NCI-H2171 treated with DMSO at 0.1 percent for 48 hours (cell line): ENCODE measurements at places on chromosomes 6 and 20.

DNA sequence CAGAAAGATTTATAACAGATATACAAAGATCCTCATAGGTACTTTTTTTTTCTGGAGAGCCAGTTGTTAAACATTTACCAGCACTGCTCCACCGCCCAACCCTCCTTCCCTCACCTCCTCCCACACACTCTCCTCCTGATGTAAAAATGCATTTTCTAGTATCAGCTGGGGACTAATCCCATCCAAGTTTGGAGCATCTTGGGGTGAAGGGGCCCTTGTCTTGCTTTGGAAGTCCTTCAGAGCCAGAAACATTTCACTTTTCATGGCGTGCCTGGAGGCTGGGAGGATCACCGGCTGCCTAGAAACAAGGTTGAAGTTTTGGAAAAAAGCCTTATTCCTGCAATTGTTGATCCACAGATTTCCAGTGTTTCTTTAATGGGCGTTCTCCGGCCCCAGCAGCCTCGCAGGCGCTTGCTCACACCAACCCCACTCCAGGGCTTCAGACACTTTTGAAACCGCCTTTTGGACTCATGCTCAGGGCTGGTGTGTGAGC, 165.1 kb upstream of the AFDN start:
- no peak for DNase-seq

- no peak for DNase-seq
Measured at GRCh38 chr6:2978923-2979322, 7.6 kb upstream of the SERPINB6 start.

DNA sequence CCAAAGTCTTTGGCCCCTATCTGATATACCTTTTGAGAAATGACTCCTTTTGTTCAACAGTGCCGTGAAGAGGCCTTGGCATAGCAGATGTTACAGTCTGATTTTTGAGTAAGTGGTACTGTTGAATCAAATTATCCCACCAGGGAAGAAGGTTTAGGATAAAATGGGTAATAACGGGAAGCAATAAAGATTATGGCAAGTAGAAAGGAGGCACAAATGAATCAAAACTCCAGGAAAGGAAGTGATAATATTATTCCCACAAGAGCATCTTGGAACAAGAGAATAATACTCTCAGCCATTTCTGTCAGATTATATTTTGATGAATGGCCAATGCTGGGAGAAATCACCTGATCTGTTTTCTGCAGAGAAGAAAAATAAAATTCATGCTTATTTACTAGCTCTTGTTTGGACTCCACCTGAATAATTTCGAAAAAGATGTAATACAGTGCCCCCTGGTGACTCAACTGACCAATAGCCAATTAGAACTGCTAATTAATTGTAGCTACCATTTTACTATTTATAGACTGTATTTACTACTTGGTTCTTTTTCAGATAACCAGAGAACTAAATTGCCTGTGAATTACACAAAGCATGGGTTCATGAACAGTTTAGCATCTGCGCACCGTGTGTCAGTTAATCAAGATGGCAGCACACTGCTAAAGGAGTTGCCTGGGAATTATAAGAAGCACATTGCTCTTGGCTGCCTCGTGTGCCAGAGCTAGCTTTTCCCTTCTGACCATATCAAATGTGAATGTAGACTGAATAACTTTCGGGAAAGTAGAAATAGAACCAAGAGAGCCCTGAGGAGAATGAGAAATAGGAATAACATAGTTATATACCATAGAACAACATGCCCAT, 78.5 kb upstream of the TRDN start:
- peak; percentile 46 for DNase-seq

DNA sequence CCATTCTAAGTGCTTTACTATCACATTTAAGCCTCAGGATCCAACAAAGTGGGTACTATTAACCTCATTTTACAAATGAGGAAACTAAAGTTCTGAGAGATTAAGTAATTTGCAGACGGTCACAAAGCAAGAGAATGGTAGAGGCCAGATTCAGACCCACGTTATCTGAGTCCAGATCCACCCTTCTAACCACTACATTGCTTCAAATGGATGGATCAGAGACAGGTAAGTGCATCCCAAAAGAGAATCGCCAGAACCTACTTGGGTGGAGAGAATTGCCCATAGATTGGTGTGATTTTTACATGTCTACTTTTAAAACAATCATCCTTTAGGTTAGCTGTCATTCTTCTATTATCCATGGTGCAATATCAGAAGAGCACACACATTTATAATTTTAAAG, 7.1 kb downstream of the MAN1A1 start:
- DNase-seq = no peak

DNA sequence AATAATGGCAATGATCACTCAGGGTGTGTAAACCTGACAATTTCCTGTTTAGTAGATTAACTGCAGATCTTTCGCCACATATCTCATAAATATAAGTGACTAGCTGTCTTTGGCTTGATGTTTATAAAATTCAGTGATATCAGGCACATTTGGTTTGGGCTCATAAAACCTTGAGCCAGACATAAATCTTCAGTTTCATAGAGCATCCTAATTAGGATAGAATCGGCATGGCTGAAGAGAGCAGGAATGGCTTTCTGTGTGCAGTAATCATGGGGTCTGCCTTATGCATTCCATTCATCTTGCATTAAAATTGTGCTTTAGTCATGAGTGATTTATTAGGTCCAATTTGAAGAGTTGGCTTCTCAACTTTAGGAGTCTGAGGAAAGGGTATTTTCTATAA, 27.2 kb downstream of the AIG1 start:
- DNase-seq = no peak

DNA sequence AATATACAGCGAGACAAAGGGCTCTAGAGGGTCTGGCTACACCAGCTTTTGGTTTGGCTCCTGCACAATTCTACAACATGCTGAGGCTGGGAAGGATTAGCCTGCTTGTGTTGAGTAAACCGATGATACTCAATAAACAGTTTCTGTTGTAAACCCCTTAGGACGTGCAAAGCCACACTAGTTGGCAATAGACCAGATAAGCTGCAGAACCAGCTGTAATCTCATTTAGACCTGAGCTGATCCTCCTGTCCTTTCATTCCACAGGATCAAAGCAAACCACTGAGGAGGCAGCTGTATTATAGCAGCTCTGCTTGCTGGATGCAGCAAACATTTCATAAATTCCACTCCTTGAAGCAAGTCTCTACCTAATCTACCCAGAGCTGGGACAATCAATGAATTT, 79.7 kb downstream of the MMS22L start:
- peak; percentile 65 for DNase-seq

GRCh38 chr6:23097566-23097965, 528.2 kb downstream of the HDGFL1 start:
- DNase-seq = no peak

GRCh38 chr6:3312604-3313231, 54.0 kb downstream of the PSMG4 start:
- no peak for DNase-seq

DNA sequence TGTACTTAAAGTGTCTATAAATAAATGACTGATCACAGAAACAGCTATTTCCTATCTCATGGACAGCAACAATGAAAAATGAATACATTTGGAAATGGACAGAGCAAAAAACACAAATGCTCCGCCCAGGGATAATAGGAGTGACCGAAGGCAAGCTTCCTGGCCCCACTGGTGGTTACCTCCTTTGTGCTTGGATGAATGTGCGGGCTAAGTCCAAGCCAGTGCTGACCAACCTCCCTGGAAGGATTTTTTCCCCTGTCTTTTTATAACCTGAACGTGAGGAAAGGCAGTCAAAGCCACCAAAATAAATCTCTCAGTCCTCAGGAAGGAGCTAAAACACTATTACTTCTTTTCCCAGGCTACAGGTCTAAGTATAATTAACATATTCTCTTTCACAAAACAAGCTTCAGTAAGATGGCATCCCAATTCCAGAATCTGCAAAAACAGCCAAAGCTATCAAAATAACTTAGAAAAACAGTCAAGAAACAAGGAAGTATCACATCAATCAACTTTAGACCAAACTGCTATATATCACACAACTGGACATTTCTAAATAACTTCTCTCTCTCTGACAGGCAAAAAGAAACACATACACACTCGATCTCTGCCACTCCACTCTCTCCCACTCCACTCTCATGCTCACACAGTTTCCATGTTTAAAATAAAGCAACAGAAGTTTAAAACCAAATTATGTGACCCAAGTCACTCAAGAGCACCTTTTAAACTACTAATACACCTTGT, 10.0 kb downstream of the KIF16B start:
- DNase-seq = no peak

DNA sequence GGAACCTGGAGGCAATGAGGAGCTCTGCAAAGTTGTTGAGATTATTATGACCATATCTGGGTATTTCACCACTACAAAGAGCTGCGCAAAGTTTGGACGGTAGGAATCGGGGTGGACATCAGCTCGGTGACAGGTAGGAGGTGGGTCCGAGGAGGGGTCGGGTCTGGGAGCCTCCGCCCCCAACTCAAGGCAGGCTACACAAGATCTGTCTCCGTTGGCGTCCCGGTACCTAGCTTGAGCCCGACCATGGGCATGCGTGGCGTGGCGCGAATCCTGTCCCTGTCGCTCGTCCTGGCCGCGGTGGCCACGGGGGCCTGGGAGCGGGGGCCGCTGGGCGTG, 40.2 kb upstream of the ZNFX1 start:
- no peak for DNase-seq

DNA sequence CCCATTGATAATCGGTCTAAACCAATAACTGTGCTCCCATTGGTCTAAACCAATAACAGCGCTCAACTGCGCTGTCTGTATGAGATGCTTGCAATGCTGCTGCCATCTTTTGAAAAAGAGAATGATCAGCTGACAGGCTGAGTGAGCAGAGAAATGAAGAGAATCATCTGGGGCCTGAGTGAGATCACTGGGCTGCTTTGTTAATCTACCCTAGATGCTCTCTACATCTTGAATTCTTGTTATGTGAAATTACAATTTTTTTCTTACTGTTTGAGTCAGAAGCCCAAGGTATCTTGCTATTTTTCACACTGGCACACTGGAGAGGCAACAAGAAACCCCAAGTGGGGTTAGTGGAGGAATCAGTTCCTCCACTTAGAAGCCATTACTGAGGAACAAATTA, 91.5 kb upstream of the GCM1 start:
- no peak for DNase-seq

DNA sequence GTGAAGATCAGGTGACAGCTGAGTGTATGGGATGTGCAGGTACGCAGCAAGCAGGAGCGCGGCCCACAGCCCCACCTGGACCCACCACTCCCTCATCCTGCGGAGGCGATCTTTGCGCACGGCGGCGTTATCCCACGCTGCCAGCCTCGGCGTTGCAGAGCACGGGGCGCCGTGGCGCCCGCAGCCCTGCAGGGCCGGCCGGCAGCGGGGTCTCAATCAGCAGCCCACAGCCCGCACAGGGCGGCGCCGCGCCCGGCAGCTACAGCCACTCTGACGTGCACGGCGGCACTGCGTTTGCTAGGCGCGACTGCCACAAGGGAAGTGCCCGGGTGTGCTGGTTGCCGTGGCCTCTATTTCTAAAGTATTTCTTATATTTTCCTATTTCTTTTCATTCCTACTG, 46.9 kb downstream of the LAMA2 start:
- no peak for DNase-seq

GRCh38 chr6:33430991-33431879, 11.4 kb downstream of the SYNGAP1 start:
- peak; percentile 70 for DNase-seq

GRCh38 chr6:50815436-50816114, 3.1 kb upstream of the TFAP2B start:
- DNase-seq = no peak

DNA sequence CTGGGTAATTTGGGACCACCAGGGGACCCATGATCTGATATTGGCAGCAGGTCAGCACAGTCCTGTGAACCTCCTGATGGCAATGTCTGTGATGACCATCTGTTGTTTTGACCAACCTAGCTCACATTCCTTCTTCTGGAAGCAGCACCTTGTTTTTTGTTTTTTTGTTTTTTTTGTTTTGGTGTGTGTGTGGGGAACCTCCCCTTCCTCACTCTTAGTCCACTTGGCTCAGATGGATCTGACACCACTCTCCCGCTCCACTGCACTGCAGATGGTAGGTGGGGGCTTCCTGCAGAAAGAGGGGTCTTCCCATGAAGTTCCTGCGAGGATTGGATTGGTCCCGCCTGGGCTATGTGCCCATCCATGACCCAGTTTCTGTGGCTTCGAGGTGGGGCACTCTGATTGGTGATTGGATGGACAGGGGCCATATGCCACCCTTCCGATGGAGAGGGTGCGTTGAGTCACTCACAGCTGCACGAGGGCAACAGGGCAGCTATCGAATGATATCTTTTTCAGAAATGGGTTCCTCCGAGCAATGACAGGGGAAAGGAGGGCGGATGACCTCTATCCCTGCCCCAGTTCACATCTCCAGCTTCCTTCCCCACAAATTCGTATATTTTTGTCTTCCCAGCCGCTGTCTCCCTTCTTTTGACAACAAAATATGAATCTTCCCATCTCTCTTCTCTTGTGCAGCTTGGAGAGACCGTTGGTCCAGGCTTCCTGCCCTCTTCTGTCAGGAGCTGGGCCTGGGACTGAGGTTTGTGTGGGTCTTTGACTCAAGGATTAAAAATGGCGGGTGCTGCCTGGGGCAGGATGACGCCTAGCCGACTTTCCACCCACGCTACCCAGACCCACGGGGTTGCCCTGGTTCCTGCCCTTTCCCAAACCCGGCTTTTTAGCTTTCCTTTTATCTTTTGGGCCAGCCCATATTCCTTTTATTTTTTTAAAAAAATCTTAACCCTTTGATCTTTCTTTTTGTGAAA, 132.1 kb upstream of the KCNG1 start:
- no peak for DNase-seq

DNA sequence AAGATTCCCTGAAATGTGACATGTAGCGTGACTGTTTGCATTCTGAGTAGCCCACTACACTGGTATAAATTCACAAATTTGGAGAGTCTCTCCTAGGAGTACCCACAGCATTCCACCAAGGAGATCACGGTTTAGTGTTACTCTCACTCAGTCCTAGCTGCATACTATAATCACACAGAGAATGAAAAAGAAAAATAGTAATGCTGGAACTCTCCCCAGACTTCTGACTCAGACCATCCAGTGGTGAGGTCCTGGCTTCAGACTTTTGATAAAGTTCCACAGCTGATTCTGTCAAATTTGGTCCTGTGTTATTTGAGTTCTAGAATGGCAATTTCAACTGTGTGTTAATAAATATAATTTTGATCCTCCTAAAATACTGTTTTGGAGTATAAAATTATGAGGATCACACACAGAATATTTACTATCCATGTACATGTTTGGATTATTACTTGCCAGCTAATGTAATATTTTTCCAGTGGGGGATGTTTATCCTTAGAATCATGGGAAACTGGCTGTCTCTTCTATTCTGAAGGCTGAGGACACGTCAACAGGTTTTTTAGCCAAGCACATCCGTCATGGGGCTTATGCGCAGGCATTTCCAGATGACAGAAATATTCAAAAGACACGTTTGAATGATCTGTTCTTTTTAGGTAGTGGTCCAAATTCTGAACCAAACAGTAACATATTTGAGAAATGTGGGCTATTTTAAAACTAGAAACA, 5.1 kb upstream of the KIAA0408 start:
- no peak for DNase-seq

DNA sequence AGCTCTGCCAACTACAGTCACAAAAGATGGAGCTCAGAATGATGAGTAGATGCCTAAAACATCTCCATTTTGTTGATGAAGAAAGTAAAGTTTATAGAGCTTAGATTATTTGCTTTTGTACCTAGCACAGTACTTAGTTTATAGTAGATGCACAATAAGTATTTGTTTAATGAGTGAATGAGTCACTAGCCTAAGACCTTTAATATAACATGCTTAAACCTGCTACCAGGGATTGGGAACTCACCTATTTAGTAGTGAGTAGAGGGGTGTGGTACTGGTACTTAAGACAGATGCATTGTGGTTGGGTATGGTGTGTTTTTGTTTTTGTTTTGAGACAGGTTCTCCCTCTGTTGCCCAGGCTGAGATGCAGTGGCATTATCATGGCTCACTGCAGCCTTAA, 35.8 kb downstream of the TRIM38 start:
- DNase-seq = no peak

- DNase-seq = no peak
Measured at GRCh38 chr6:167268683-167269280, 22.3 kb upstream of the UNC93A start.
